Subcutaneous adipose tissue (tissue), 4 donors: ENCODE measurements at places on chromosomes 12 and 14. TPM values are rescaled to one million over a fixed set of nuclear protein-coding genes. Genes with fewer than 3 reads are reported as not detected.

Gene PMCH
- not detected for total RNA-seq

Gene KLHL33
- 0.51 TPM for total RNA-seq

Gene SIX6
- total RNA-seq = not detected

Gene ATL1
- 4.6 TPM for total RNA-seq

Gene TEX22
- not detected for total RNA-seq

Gene C12orf54
- total RNA-seq = not detected
